COR-L47 (cell line): ENCODE measurements at places on chromosomes 16 and 17.

GRCh38 chr17:74527756-74528155 is 3.5 kb downstream of the CD300LB start:
- DNase-seq = no peak

- DNase-seq = no peak
Measured at GRCh38 chr16:62648256-62648655, 612.0 kb upstream of the CDH8 start.

DNA sequence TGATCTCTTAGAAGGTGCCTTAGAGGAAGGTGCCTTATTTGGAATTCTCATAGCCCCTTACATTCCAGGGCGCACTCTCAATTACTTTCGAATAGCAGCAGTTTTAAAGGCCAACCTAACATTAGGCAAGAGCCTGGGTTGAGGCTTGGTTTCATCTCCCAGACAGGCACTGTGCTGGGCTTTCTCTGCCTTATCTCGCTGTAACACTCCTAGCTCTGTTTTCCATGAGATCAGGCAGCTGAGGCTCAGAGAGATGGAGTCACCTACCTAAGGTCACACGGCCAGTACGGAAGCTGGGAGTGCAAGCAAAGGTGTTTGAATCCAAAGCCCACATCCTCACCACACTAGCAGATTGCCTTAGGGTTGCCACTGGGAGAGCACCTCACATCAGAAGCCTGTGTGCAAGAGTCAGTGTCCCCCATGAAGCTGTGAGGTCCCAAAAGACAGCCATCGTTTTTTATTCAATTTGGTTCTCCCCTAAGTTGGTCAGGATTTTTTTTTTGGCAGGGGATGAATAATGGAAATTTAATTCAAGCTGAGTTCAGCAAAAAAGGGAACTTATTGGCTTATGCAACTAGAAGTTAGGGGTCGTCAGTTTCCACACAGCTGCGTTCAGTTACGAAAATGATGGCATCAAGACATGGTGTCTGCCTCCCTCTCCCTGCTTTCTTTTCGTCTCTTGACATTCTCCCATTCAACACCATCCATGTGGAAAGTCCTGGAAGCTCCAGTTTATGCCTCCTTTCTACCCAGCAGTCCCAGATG is 206.4 kb downstream of the KATNIP start:
- no peak for DNase-seq

DNA sequence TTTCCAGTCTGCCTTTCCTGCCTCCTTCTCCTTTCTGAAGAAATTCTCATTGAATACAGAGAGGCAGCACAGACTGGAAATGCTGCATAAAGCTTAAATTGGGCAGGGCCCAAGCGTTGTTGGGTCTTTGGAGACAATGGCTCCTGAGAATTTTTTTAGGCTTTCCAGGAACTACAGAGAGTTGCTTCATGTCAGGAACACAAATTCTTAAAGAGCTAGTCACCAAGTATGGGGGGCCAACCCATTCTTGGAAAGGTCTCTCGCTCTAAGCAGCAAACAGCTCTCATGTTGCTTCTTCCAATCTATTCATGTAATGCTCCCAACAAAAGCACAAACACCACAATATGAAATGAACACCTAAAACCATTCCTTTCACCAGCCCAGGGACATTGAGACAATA is 6.9 kb downstream of the HNF1B start:
- DNase-seq = no peak

DNA sequence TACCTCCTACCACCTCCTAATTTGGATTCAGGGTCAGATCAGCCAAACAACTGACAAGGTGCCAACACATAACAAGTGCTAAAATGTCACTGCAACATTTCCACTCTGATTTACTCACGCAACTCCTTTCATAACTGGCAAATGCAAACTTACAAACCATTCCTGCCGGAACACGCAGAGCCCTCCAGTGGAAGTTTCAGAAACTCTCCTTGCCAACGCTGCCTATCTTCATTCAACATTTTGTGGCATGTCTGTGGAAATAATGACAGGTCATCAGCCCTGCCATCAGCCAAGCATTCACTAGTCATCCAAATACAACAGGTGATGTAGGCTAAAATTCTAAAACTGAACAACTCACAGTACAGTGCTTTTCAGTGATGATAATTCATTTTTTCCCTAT is 37.7 kb upstream of the OR3A1 start:
- no peak for DNase-seq

- no peak for DNase-seq
Measured at GRCh38 chr16:2149630-2150417, 1.4 kb downstream of the RAB26 start.

- DNase-seq = no peak
Measured at GRCh38 chr16:72066747-72067146, 3.7 kb downstream of the HPR start.

DNA sequence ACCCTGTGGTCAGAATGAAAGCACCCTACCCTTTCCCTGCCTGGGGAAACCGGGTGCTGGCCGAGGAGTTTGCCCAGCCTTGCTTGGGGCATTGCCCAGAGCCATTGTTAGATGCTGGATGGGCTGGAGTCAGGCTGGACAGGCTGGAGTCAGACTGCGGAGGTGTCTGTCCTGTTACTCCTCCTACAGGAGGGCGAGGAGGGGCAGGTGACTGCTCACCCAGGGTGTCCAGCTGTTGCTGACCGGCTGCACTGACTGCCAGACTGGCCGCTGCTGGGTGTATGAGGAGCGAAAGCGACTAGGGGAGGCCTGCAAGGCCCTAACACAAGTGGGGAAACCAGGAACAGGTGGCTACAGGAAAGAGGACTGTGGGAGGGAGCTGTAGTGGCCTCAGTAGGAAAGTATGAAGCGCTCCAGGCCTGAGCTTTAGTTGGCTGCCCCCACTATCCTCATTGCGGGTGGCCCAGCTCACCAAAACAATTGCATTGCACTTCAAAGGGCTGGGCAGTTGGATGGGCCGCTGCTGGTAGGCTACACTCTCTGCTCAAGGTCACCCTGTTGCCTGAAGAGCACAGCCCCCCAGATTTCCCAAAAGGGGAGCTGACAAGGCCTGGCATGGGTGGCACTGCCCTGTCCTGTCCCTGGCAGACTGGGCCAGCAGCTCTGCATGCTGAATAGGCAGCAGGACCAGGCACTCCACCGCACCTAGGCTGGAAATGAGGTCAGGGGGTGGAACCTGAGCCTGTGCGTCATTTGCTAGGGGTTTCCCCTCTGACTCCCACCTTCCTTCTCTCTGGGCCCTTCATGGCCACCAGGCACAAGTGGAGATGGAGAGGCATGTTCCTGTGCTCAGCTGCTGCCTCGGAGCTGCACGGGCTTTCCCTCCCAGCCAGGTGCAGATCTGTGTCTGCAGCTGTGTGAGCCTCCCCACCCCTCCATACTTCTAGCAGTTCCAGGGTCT is 18.4 kb downstream of the LDHD start:
- no peak for DNase-seq

DNA sequence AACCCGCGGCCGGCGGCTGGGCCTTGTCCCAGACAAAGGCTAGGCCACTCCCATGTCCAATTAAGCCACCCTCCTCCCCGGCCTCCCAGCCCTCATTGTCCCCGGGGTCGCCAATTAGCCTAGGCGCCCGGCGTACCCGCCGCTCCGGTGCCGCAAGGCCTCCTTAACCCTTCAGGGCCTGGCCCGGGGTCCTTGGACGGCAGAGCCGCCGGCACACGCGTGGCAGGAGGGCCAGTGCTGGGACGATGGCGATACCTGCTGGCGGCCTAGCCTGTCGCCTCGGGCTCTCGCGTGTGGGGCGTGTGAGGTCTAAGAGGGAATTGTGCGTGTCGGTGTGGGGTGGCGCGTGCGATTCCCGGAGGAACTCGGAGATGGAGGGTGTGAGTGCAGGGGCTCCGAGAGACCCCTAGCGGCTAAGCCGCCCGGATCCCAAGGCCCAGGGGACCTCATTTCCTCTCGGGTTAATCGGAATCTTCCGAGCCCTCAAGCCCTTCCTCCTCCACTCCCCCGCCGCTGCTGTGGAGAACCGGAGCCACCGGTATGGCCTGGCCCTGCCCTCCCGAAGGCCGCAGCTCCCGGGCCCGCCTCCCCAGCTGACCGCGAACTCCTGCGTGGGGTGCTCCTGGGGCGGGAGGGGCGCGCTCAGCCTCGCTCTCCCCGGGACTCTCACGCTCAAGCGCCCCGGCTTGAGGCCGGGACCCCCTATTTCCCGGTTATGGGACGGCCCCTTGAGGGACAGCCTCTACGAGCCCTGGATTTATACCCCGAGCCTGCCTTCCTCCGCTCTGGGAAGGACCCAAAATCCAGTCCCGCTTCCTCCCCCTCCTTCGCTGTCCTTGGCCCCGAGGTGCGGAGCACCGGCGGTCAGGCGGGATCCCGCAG is 11.9 kb downstream of the TBX2 start:
- DNase-seq = no peak

DNA sequence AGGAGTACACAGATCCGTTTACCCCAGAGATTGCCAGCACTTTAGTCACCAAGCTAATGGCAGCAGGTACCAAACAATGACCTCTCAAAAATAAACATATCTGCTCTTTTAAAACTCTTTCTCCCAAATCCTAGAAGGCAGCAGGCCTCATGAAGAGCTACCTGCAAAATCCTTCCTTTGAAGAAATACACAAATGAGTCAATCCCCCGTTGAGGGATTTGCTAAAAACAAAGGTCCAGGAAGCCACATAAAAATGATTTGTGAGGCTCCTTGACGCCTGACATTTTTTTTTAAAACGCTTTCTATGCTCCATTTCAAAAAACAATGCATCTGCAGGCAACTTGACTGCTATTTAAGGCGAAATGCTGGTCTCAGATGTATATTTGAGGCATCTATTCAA is 58.2 kb downstream of the NACA2 start:
- DNase-seq = no peak

DNA sequence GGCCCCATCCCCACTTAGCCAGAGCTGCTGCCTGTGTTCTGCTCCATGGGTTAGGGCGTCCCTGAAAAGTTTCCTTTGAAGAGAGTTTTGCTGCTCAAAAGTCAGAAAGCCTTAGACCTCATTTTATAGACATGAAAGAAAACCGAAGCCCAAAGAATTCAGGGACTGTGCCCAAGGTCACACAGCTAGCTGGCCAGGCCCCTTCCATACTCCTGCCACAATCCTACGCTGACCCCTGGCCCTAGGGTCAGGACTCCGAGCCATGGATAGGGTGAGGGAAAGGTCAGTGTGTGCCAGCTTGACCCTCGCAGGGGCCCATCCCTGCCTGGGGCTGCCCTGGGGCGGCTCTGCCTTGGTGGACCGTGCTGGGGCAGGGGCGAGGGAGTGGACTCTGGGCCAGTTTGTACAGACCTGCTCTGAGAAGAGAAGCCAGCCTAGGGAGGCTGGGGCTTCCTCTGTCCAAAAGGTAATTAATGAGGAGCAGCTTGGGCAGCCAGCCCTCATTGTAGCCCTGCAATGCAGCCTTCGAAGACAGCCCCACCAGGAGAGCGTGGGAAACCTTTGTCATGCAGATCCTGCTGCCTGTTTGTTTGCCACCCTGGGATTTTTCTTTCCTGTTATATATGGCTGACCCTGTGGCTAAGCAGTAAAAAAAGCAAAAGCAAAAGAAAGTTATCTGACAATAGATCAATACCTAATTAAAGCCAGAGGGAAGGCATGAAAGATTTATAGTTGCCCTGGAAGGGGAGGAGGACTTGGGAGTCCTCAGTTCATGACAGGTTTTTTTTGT is 37.4 kb downstream of the RHBDL3 start:
- DNase-seq = peak; percentile 54

DNA sequence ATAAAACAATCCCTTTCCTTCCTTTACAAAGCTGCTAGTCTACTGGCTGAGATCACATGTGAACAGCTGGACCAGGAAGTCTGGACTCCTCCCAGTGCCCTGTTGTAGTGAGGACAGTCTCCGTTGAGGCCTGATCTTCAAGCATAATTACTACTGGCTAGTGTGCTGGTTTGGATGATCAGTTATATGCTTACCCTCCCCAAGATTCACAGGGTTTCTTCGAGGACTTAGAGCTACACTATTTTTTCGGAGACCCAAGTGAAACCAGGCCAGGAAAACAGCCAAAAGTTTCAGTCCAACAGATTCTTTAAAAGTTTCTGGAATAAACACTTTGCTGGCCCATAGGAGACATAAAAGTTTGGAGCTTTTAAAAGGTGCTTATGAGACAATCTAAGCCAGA is 194.9 kb upstream of the CDH11 start:
- DNase-seq = no peak

GRCh38 chr17:78563189-78564145 is 13.7 kb downstream of the DNAH17 start:
- DNase-seq = no peak

DNA sequence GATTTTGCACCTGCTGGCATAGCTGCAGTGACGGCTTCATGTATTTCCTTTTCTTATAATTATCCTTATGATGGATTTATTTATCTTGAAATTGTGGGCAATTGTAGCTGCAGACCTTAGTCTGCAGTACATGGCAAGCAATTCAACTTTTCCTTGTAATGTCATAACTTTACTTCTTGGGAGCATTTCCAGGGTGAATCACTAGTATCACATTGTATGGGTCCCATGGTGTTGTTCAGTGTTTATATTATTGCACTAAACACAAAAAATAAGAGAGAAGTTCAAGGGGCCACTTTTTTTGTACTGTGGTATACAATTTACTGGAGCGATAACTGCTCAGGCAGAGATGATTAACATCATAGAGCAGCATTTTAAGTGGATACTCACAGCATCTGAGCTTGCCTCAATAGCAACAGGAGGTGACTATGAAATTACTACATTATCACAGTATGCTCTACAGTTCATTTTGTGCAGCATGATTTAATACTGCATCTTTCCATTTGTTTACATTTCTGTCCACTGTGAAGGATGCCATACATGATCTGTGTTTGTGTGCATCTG is 169.5 kb downstream of the STX8 start:
- no peak for DNase-seq

GRCh38 chr16:82071421-82071820 is 36.4 kb downstream of the HSD17B2 start:
- no peak for DNase-seq

DNA sequence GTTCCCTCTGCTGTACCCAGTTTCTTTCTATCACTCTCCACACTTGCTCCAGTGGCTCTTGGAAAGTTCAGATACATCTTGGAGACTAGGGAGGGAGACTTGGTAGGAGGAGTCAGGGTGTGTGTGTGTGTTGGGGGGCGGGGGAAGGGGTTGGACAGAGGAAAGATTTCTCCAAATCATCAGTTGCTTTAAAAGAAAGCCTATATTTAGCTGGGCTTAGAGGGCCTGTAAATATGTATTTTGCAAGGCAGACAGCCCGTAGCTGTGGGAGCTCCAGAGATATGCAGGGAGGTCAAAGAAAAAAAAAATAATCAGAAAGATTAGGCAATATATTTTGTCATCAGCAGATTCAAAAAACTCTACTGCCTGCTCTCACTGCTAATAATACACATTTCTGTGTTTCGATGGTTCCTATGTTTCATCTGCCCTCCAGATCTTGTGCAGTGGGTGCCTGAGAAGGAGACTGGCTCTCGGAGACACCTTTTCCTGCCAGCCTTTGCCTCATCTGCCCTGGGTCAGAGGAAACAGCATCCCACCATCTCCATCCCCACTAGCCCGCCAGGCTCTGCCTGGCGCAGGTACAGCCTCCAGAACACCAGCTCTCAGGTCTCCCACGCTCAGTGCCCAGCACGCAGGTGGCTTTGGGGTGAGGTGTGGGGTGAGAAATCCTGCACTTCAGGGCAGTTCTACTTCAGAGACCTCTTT is 4.8 kb upstream of the PPP1R9B start:
- no peak for DNase-seq

GRCh38 chr16:59385959-59386358 is 651.8 kb upstream of the GOT2 start:
- DNase-seq = no peak

- no peak for DNase-seq
Measured at GRCh38 chr17:45342871-45343526, 26.2 kb upstream of the MAP3K14 start.

- DNase-seq = no peak
Measured at GRCh38 chr17:45244725-45245656, 16.9 kb downstream of the SPATA32 start.

GRCh38 chr17:13643180-13643579 is 41.5 kb upstream of the HS3ST3A1 start:
- DNase-seq = no peak

- DNase-seq = no peak
Measured at GRCh38 chr16:24844101-24845030, 1.4 kb upstream of the SLC5A11 start.
